ENCODE measurements at places on chromosomes 6 and 20.

GRCh38 chr6:30743099-30744053, 889 bp upstream of the FLOT1 start:
- DNase-seq, result no peak

DNA sequence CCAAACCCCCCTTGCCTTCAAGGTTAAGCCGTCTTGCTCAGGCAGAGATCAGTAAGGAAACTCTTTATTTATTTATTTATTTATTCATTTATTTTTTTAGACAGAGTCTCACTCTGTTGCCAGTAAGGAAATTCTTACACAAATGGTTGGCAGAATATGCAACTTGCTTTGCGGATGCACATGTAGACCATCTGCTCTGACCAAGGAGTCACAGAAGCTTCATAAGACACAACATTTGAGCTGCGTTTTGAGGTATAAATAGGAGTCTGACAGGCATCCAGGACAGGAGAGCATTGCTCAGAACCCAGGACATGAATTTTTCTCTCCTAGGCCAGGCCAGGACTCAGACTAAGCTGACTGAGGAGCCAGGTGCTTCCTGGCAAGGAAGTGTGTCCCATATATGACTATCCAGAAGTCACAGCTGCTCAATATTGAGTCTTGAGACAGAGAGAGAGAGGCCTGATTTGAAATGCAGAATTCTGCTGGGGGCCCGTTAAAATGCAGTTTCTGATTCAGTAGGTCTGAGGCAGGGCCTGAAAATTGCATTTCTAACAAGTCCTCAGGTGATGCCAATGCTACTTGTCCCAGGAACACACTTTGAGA, 43.9 kb downstream of the HLA-A start:
- DNase-seq, result no peak

GRCh38 chr6:3440911-3441310, 15.9 kb downstream of the SLC22A23 start:
- no peak for DNase-seq

- peak; percentile 31 for DNase-seq
Observed at GRCh38 chr6:125114248-125114858, 39.2 kb upstream of the TPD52L1 start.

DNA sequence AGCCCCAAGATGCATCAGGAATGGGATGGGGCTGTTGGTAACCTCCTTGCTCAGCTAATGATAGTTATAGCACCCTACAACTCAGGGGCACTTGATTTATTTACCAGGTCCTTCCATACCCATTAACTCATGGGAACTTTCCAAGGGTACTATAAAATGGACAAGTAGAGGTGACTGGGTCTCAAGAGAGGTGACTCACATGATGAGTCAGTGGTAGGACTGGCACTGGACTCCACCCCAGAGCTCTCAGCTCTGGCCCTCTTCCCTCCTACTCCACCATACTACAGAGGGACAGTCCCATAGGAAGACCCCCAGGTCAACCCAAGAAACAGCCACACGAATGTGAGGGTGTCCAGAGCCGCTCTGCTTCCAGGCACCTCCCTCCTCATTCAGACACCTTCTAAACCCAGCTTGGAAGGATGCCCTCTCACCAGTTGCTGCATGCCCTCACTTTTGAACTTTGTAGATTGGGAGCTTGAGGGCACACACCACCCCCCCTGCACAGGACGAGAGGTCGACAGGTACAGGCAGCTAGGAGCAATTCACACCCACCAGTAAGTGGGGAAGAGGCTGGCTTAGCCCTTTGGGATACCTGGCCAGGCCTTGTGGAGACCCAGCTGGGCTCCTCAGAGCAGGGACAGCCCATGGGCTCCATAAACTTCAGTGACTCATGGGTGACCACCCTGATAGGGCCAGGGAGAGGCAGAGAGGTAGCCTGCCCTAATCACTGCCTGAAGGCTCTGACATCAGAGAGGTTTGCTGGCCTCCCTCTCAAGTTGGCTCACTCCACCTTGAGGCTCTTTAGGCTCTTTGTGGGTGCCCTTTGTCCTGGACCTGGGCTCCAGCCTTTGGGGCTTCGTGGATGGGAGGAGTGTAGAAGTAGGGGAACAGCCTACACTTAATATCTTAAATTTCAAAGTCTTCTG, 81.6 kb upstream of the MLN start:
- no peak for DNase-seq

DNA sequence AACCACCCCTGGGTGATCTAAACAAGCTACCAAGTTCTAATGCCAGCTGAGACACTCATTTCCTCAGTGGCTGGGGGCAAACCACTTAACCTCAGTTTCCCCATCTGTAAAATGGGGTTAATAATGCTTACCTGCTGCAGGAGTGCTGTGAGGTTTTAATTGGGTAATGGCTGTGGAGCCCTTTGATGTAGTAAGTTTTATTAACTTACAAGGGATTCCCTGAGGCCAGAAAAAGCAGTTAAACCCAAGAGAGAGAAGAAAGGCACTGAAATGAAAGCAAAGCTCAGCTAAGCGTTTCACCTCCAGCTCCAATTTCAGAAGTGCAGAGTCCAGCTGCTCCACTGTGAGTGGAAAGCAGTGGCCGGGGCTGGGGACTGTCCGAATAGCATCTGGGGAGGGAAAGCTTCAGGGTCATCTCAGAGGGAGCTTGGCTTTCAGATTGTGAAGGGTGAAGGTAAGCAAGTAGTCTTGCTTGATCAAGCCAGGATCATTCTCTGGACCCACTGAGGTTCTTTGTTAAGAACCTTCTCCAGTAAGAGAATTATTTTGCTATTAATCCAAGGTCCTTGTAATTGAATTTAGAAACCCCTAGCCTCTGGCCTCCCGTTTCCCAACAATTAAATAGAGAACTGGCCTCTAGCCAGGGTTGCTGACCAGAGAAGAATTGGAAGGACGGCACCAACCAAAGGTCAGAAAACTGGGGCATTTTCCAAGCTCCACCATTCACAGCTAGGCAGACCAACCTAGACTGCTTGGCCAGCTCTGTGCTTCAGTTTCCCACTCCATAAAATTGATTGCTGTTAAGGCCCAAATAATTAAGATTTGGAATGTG, 20.9 kb upstream of the TCP11 start:
- DNase-seq, result no peak

GRCh38 chr6:57064809-57065208, 18.3 kb downstream of the KIAA1586 start:
- no peak for DNase-seq

DNA sequence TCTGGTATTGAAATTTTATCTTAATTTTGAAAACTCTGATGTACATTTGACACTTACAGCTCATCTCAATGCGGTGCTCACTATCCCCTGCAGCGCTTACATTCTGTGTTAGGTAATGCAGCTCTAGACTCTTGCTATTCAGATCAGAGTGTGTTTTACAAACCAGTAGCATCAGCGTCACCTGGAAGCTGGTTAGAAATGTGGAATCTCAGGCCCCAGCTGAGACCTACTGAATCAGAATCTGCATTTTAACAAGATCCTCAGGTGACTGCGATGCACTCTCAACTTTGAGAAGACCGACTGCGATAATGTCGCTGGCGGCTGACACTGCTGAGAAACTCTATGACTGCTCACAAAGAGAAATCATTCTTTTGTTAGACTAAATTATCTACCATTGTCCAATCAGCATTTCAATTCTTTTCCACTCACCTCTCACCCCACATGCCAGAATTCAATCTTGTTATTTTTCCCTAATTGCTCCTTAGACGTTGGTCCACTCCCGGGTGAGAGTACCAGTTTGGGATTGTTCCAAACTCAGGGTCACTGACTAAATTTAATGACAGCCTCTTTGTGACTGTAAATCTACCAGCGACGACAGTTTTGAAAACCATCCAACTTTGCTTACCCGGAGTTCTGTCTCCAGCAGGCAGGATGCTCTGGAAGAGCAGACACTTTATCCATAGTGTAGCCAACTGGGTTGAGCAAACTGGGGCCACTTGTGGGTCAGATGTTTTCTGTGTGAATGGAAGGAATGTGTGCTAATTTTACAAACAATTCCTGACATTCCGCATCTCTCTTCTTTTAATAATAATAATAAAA, 140.1 kb upstream of the BTBD3 start:
- DNase-seq, result peak; percentile 2

DNA sequence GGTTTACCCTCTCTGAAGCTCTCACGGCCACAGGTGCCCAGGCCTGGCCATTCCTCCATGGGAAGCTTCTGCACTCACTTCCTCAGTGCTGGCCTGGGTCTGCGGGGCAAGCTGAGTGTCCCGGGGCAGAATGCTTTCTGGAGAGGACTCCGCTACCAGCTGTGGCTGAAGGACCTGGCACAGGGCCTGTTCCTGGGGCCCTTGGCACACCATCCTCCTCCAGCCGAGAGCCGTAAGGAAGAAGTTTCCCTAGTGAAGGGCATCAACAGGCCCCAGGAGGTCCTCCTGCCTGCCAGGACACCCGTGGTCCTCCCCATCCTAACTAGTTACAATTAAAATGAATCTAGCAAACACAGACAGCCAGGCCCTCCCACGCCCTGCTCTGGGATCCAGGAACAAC, 14.0 kb upstream of the KCNK15 start:
- no peak for DNase-seq

DNA sequence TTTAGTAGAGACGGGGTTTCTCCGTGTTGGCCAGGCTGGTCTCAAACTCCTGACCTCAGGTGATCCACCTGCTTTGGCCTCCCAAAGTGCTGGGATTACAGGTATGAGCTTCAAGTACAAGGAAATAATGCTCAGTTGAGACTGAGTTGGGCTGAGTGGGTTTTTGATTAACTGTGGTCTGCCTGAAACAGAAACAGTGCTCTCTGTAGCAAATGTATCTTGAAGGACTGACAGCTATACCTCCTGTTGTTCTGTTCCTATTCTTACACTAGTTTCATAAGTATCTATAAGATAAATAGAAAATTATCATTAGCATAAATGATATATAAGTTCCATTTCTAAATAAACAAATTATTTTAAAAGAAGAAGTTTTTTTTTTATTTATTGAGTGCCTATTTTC, 142.8 kb upstream of the PTPRK start:
- no peak for DNase-seq

GRCh38 chr6:11439017-11439420, 98.5 kb upstream of the TMEM170B start:
- DNase-seq, result no peak

DNA sequence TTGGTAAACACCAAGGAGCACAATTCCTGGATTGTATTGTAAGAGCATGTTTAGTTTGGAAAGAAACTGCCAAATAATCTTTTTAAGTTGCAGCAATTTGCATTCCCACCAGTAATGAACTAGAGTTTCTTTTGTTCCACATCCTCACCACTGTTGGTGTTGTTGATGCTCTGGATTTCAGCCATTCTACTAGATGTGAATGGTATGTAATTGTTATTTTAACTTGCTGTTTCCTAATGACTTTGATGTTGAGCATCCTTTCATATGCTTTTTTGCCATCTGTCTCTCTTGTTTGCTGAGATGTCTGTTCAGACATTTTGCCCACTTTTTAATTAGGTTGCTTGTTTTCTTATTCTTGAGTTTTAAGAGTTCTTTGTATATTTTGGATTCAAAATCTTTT, 1654.1 kb downstream of the GRIK2 start:
- DNase-seq, result no peak

DNA sequence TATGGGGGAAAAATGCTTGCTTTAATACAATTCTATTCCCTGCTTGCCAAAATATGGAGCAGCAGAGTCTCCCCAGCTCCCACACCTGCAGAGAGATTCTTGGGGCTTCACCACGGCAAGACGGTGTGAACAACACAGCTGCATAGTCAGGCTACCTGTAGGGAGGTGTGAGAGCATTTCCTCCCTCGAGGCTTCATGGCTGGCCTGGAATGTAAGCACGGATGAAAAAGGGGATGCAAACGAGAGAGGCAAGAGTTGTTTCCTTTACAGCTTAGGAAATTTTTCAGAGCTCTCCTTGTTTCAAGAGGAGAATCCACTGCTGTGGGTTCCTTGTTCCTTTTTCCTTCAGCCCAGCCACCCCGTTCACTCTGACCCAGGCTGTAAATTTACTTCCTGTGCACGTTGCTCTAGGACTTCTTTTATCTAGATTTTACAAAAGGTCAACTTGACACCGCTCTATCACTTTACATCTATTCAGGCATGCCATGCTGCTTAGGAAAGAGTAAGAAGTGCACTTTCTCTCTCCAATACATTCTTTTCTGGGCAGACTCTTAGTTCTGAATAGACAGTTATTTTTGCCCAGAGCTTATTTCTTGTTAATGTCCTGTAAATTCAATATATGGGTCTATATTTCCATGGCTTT, 197.1 kb downstream of the KHDC1L start:
- DNase-seq, result no peak

GRCh38 chr20:31522731-31523130, 8.5 kb downstream of the HM13 start:
- no peak for DNase-seq

GRCh38 chr6:65667916-65668656, 38.9 kb downstream of the EYS start:
- no peak for DNase-seq

- no peak for DNase-seq
Observed at GRCh38 chr6:45462190-45463134, 84.7 kb upstream of the SUPT3H start.

- no peak for DNase-seq
Observed at GRCh38 chr20:4871486-4871885, 129.8 kb downstream of the SLC23A2 start.

DNA sequence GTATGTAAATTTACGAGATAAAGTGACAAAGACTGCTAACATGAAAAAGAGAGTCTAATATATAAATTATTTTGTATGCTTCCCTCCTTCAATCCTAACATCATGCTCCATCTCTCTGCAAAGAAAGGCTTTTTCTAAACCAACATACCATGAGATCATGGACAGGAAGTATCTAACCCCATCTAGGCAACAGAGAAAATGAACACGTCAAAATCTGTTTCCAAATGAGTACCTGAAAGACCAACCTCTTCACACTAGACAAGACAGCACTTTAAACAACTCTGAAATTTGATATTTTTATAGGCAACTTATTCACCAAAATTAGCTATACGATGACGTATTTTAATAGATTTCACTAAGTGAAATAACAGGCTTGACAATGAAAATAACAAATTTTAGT, 54.6 kb downstream of the MAN1A1 start:
- DNase-seq, result no peak

GRCh38 chr6:37054171-37054570, 48.7 kb downstream of the FGD2 start:
- no peak for DNase-seq

GRCh38 chr6:104711371-104711770, 148.3 kb downstream of the HACE1 start:
- DNase-seq, result no peak

DNA sequence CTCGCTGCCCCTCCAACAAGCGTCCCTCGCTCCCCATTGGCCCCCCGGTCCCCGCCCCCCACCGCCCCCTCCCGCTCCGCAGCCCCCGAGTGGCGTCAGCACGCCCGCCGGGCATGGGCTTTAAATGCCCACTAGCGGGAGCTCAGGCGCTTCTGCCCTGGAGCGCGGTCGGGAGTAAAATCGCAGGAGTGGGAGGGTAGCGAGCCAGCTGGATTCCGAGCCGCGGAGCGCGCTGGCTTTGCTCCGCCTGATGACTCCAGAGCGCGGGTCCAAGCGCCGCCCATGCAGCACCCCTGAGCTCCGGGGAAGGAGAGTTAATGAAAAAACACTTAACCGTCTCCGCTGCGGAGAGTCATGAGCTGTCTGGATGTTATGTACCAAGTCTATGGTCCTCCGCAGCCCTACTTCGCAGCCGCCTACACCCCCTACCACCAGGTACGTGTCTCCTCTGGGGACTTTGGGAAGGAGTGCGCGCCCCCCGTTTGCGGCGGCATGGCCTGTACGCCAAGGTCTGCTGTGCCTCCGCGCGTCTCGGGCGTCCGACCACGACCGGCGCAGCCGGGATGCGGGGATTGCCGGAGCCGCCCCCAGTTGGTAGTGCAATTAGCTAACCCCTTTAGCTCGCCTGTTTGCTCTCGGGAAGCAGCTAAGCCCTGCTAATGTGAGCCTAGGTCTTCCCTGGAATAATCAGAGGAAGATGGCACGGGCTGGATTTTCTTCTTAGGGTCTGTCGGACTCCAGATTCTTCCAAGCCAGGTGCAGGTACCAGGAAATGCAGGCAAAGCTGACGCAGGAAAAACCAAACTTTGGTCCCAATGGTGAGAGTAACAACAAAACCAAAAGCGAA, at the start of gene VGLL2:
VGLL2 (plus strand) TSS at position 149 of the 847 bp plus-strand sequence; CDS start at position 355, 206 bp downstream.
- peak; percentile 53 for DNase-seq
